Astrocyte (in vitro differentiated cells and primary cell): ENCODE measurements at places on chromosomes 6 and 20. TPM values are rescaled to one million over a fixed set of nuclear protein-coding genes. Genes with fewer than 3 reads are reported as not detected.
A peak's percentile ranks its signal among the peaks of the same experiment; 100 is the strongest.

DNA sequence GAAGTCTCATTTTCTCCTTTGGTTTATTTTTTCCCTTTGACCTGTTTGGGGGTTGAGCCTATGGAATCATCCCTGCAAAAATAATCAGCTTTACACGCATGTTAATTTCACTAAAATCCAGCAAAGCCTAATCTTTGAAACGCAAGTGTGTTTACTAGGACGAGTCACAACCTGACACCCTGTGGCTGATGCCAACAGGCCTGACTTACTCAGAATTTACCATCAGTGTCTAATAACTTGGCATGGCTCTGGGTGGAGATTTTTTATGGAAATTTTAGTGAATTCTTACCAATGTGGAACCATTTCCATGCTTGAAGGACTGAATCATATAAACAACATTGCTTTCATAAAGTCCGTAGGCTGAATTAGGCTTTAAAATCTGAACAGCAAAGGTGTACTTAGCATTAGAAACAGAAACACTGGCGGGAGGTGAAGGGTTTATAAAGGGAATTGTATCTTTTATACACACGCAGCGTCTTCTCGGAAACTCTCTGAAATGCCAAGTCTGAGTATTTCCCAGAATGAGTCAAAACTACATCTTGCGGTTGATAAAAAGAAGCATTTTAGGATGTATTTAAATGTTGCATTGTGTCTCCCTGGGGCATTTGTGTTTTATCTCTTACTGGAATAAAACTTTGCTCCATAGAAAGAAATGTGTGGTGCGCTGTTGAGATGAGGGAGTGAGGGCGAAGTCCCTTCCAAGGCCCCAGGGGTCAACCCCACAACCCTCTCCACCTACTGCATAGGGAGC lies 81.2 kb downstream of the DACT2 start:
- no peaks in the 10 kb centered on the region for H3K4me1 ChIP-seq
- H3K4me3 ChIP-seq, result no peak overlapping the region
- no peak for DNase-seq
- no peaks in the 10 kb centered on the region for H3K36me3 ChIP-seq

DNA sequence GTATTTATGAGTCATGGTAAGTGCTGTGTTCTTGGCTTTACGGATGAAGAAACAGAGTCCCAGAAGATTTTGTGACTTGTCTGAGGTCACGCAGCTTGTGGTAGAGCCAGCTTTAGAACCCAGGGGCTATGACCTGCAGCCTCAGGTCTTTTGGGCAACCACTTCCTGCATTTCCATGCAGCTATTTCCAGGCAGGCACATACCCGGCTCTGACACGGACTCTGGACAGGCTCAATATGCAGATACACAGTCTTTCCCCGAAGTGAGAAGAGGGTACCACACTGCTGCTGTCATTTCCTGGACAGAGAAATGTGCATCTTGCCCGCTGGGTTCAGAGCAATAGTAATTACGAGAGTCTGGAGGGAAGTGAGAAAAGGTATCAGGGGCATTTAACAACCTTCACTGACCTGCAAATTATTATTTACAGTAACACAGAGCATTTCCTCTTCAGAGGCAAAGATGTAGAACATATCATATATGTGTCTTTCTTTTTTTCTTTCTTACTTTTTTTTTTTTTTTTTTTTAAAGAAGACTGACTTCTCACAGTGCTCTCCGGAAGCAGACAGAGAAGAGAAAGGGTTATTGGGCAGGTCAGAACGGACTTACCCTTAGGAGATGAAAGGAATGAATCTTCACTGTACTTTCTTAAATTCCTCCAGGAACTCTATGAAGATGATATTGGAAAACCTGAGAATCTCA lies 185.1 kb downstream of the CLIC5 start:
- no peaks in the 10 kb centered on the region for H3K27me3 ChIP-seq
- no peak overlapping the region for H3K4me3 ChIP-seq
- peak; percentile 12 for DNase-seq
- peaks cover 4% of the 10 kb centered on the region for H3K4me1 ChIP-seq
- H3K27ac ChIP-seq, result no peak overlapping the region

Gene ECT2L
- total RNA-seq, result not detected in 2 replicates

DNA sequence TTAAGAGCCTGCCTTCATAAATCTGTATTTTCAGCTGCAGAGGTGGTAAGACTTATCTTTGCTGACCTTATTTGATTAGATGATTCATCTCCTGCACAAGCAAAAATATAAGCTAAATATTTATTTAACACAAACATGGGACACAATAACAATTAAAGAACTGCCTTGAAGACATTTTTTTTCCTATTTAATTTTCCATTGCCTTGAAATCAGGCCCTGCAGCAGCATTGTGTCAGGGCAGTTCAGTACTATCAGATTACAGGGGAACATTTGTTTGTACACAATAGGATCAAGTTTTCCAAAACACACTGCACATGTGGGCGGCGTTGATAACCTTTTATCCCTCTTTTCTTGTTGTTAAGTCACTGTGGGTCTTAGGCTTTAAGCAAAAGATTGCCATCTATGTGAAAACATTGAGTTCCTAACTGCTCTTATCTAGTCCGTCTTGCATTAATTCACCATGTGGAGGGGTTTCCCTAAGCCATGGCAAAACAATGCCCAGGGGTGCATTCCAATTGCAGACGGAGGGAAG lies 7.4 kb downstream of the ADGRF5 start:
- no peak overlapping the region for H3K27ac ChIP-seq
- H3K27me3 ChIP-seq, result no peaks in the 10 kb centered on the region
- no peak overlapping the region for H3K4me3 ChIP-seq
- H3K4me1 ChIP-seq, result no peaks in the 10 kb centered on the region
- DNase-seq, result no peak

- H3K4me3 ChIP-seq, result no peak overlapping the region
- no peaks in the 10 kb centered on the region for H3K27me3 ChIP-seq
- H3K27ac ChIP-seq, result no peak overlapping the region
- no peak for DNase-seq
- peaks cover 3% of the 10 kb centered on the region for H3K36me3 ChIP-seq
- H3K4me1 ChIP-seq, result no peaks in the 10 kb centered on the region
These were observed 88.4 kb downstream of the ATRN start for GRCh38 chr20:3559231-3559630.

Gene RNF39
- not detected in 2 replicates for total RNA-seq

- no peaks in the 10 kb centered on the region for H3K27me3 ChIP-seq
- H3K27ac ChIP-seq, result no peak overlapping the region
- H3K4me3 ChIP-seq, result no peak overlapping the region
- DNase-seq, result no peak
These were observed 526.6 kb upstream of the ARID1B start for GRCh38 chr6:156250593-156250992.

Gene WFDC9
- not detected in 2 replicates for total RNA-seq

Gene MOG
- not detected in 2 replicates for total RNA-seq

Gene ENPP3
- 0.19 TPM in 1 of 2 replicates, not detected in the other for total RNA-seq

DNA sequence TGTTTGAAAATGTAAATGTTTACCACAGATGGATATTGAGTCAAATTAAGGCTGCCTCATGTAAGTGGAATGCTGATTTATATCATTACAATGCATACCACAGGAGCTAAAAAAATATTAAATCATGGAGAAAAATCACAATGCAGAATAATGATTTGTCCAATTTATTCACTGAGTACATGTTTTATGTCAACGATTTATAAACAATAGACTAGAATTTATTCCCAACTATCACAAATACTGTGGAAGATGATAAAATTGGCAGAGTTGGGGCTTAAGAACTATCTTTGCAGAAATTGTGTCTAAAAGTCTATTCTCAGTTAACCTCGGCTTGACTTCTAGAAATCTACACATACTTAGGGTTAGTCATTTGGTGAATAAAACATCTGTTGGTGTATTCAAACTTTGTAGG lies 472.1 kb upstream of the MARCKS start:
- no peaks in the 10 kb centered on the region for H3K27me3 ChIP-seq
- H3K36me3 ChIP-seq, result no peaks in the 10 kb centered on the region
- H3K4me3 ChIP-seq, result no peak overlapping the region
- H3K27ac ChIP-seq, result peak overlapping the region; percentile 64

- peaks cover 10% of the 10 kb centered on the region for H3K4me1 ChIP-seq
- no peak for DNase-seq
- H3K4me3 ChIP-seq, result no peak overlapping the region
- H3K27me3 ChIP-seq, result no peaks in the 10 kb centered on the region
- peaks cover 12% of the 10 kb centered on the region for H3K36me3 ChIP-seq
These were observed 52.3 kb downstream of the UQCC1 start for GRCh38 chr20:35359335-35359950.

Gene ZNF334
- 8.5 and 9.3 TPM in 2 replicates for total RNA-seq

DNA sequence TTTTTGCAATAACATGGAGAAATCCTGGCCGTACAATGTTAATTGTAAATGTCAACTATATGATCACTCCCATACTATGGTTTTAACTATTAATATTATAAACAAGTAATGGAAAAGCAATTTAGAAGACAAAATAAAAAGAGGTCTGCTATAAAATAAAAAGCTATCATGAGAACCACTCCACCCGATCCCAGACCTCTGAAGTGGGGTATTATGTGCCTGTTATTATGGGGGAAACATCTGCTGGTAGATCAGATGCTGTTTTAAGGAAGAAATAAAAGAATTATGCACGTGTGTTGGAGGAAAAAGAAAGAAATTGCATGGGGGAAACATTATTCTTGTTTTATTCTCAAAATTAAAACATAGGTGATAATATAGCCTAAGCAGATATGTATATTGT lies 615.7 kb upstream of the ARID1B start:
- H3K27me3 ChIP-seq, result no peaks in the 10 kb centered on the region
- H3K4me3 ChIP-seq, result no peak overlapping the region
- no peak overlapping the region for H3K27ac ChIP-seq
- DNase-seq, result no peak
- H3K36me3 ChIP-seq, result no peaks in the 10 kb centered on the region
- H3K4me1 ChIP-seq, result no peaks in the 10 kb centered on the region

- no peak overlapping the region for H3K27ac ChIP-seq
- no peak overlapping the region for H3K4me3 ChIP-seq
- H3K4me1 ChIP-seq, result peaks cover 11% of the 10 kb centered on the region
- no peaks in the 10 kb centered on the region for H3K36me3 ChIP-seq
These were observed 34.7 kb upstream of the MICB start for GRCh38 chr6:31462964-31463870.

Gene CLIC5
- 0.14 and 0.32 TPM in 2 replicates for total RNA-seq

- no peak for DNase-seq
- H3K36me3 ChIP-seq, result no peaks in the 10 kb centered on the region
- H3K4me1 ChIP-seq, result peaks cover 13% of the 10 kb centered on the region
- no peak overlapping the region for H3K27ac ChIP-seq
- H3K27me3 ChIP-seq, result no peaks in the 10 kb centered on the region
- H3K4me3 ChIP-seq, result no peak overlapping the region
These were observed 122.3 kb downstream of the JARID2 start for GRCh38 chr6:15368186-15368585.

DNA sequence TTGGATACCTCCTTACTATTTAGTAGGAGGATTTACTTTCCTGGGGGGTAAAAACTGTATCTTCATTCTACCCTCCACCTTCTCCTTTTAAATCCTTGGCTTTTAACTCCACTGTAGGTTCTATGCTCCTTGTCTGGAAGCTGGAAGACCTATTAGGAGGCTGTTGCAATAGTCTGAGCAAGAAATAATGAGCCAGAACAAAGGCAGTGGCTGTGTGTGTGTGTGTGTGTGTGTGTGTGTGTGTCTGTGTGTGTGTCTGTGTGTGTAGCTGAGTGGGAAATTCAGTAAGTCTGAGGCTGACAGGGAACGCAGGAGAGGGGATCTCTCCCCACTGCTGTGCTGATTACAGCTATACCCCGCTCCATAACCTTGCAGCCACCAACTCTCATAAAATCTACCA lies 35.8 kb downstream of the HTR1E start:
- DNase-seq, result no peak
- no peak overlapping the region for H3K27ac ChIP-seq
- H3K4me3 ChIP-seq, result no peak overlapping the region

- no peak for DNase-seq
- peaks cover 3% of the 10 kb centered on the region for H3K4me1 ChIP-seq
- H3K4me3 ChIP-seq, result no peak overlapping the region
- H3K36me3 ChIP-seq, result no peaks in the 10 kb centered on the region
- no peak overlapping the region for H3K27ac ChIP-seq
These were observed 112.4 kb downstream of the TAF4 start for GRCh38 chr20:61953037-61954021.

- no peaks in the 10 kb centered on the region for H3K4me1 ChIP-seq
- no peak for DNase-seq
- no peaks in the 10 kb centered on the region for H3K36me3 ChIP-seq
- peaks cover 3% of the 10 kb centered on the region for H3K27me3 ChIP-seq
These were observed 22.2 kb upstream of the FOXC1 start for GRCh38 chr6:1587546-1587945.

DNA sequence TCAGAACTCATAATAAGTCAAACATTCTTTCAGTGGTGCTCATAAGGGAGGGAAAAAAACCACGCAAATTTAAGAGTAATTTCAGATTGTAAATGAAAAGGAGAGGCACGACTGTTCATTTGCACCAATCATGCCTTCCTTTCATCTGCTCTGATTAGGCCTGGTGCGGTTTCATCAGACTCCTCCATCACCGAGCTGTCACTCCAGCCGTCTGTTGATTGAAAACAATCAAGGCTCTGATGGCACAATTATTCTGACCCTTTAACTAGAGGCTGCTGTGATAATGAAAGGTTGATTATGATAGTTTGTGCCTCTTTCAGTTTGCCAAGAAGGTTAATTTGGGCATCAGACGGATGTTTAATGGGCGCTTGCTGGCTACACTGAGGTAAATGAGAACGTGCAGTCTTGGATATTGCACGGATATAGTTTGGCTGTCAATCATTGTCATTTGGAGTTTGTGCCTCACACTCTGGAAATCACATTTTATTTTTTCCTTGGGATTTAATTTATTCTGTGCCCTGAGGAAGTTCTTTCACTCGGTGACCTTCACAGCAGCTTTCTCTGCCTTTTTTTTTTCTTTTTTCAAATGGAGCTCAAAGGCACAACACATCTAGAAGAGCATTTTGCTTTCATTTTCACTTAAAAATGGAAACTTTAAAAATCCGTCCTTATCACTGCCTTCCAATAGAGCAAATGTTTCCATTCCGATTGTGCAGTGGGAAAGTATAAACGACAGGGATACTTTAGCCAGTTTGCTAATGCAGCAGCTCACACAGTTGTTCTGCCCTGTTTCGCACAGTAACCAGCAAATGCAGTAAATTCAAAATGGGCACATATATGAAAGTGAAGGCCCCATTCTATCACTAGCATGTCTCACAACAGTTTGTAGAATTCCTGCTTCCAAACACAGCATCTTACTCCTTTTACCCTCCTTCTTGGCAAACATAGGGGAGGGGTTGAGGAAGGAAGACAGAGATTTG lies 172.8 kb downstream of the KLHL32 start:
- peak overlapping the region; percentile 19 for H3K4me3 ChIP-seq
- peaks cover 7% of the 10 kb centered on the region for H3K4me1 ChIP-seq
- no peak for DNase-seq
- no peaks in the 10 kb centered on the region for H3K36me3 ChIP-seq
- H3K27ac ChIP-seq, result no peak overlapping the region
- H3K27me3 ChIP-seq, result no peaks in the 10 kb centered on the region

DNA sequence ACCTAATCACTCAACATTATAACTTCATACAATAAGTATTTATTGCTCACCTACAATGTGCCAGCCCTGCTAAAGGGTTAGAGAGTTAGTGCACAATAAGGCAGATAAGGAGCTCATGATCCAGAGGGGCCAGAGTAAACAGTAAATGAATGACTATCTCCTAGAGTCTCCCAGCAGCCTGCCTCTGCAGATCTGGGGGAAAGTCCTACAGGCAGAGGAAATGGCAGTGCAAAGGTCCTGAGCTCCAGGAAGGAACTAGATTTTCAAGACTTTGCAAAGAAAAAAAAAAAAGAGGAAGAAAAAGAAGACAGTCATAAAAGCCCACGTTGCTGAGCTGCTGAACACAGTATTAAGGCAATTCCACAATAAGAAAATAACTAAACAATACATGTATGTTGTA lies 160.1 kb downstream of the SIM1 start:
- no peak for DNase-seq
- H3K27ac ChIP-seq, result no peak overlapping the region
- H3K36me3 ChIP-seq, result no peaks in the 10 kb centered on the region
